Cortex of kidney (tissue), 1 donor: ENCODE measurements at places on chromosomes 2 and 18.

DNA sequence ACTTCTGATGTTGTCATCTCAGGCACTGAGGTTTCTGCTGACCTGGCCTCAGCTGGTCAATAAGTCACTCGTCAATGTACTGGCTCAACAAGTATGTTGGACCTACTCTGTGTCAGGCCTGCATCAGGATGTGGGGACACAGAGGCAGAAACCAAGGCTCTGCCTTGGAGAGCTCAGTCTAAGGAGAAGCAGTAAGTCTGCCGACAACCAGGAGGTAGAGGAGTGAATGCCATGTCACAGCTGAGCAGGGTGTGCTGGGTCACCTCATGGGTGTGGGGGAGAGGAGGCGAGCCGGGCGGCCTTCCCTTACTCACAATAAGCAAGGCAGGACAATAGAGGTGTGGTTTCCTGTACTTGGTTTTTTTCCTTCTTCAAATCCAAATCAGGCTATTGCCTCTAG is 75.8 kb downstream of the COLEC12 start:
- no peak for DNase-seq

DNA sequence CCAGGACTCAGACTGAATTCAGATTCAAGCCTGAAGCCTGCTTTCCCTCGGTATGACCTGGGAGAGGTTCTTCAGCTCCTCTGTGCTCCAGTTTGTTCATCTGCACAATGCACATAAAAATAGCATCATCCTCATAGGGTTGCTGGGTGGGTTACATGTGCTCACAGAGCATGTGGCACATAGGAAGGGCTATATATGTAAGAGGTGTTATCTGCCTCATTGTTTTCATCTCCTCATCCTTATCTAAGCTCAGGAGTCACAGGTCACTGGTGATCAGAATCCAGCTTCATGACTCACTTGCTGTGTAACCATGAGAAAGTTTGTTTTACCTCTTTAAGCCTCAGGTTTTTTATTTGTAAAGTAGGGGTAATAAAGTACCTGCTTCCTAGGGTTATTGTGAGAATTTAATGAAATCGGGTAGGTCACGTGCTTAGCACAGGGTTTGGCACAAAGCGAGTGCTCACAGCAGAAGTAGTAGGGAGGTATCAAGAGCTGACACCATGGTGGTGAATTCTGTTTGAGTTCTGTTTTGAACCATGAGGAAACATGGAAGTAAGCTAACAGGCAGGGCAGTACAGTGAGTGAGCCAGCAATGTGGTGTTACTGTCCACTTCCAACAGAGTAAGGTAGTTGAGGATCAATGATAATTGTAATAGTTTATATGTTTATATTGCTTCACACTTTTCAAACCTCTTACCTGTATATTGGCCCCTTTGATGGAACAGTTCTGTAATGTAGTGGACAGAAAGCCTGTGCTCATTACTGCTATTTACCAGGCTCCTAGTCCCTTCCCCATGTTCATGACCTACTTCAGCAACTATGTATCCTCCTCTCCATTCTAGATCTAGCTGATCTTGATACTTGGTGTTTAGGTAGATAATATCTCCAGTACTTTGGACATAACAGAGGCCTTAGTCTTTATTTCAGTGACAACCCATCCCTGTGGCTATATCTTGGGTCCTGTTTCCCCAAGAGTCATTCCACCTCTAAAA is 141.4 kb upstream of the LTBP1 start:
- no peak for DNase-seq

GRCh38 chr2:114057638-114058037 is 167.7 kb downstream of the ACTR3 start:
- DNase-seq: no peak

DNA sequence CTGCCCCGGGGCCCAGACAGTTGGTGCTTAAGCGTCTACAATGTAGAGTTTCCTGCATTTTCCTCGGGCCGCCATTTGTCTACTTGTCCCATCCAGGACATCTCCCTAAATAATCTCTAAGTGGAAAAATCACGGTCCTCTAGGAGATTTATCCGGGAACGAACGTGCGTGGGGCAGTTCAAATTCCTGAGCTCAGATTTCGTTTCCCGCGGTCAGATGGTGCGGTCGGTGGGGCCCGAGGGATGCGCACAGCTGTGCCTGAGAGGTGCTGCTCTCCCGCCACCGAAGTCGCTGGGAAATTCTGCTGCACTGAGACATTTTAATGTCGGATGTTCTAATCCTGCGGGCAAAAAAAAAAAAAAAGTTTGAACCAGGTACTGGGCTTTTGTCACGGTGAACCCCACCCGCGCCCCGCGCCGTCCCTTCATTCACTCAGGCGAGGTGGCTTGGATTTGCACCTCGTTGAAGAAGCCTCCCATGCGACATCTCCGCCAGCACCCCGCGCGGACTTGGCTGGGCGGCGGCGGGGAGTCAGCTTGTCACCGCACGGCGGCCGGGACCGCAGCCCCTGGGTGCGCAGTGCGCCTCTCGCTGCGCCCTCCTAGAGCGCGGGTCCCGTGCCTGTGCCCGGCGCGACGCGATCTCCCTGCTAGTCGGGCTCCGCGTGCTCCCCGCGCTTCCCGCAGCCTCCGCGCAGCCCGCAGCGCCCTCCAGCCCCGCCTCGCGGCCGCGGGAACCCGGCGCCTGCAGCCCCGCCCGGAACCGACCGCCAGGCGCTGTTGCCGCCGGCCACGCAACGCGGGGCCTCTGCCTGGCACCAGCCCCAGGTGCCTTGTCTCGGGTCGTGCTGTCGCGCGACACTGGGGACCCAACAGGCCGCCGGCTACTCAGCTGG is 191.9 kb upstream of the TCF4 start:
- DNase-seq: no peak

GRCh38 chr2:219073413-219074129 is 12.8 kb upstream of the IHH start:
- DNase-seq: no peak

DNA sequence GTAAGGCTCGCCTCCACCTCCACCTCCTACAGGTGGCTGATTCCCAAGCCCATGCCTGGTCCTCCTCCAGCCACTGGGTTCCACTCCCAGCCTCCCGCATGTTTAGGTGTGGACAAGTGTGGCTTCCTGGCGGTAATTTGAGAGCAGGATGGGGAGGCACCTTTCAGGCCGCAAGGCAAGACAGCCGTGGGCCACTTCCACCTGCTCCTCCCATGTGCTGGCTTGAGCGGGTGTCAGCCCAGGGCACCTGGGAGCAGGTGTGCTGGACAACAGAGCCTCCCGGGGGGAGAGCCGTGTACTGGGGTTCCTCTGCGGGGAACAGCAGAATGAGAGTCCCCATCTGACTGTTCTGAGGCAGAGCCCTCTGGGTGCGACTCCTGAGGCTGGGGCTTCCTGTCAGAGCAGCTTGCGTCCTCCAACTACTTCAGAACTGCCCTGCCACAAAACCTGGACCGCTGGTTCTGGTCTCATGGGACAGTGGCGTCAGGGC is 83.9 kb downstream of the TPO start:
- DNase-seq: no peak

DNA sequence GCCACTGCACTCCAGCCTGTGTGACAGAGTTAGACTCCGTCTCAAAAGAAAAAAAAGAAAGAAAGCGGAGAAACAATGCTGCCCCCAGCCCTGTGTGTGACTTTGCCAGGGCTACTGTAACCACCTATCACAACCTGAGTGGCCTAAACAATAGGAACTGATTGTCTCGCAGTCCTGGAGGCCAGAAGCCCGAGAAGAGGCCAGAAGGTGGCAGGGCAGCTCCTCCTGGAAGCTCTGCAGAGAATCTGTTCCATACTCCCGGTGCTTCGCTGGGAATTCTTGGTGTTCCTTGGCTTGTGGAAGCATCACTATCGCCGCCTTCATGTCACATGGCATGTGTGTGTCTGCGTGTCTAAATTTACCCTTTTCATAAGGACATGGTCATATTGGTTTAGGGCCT is 14.4 kb upstream of the RAB17 start:
- no peak for DNase-seq

DNA sequence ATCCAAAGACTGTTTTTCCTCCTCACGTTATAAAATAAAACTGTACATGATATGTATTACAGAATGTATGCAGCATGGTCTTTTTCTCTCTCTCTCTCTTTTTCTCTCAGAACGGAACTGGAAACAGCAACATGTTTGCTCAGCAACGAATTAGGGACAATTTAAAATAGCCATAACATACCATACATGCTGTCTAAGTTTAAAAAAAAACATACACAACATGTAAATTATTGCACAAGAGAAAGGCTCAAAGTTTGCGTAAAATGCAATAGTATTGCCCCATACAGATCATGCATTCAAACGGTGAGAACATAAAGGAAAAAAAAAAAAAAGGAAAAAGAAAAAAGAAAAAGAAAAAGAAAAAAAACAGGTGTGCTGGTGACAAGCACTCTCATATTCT is 93.6 kb downstream of the BCL11A start:
- DNase-seq: no peak

- no peak for DNase-seq
These were observed 329.1 kb upstream of the PKDCC start for GRCh38 chr2:41718705-41719104.

GRCh38 chr2:189514104-189514503 is 66.5 kb downstream of the SLC40A1 start:
- DNase-seq: no peak

DNA sequence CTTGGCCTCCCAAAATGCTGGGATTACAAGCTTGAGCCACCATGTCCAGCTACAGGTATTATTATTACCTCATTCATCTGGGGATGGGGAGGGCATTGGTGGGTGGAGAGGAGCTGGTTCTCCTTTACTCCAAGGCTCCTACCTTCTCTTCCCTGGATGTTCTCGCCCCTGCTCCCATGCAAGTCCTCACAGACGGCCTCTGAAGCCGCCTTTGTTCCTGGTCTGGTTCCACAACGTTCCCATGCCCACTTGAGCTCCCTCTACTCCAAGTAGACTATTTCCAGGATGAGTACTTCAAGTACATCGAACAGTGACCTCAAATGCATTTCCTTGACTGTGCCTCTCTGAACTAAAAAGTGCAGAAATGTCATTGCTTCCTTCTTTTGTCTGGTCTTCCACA is 3.2 kb upstream of the SLC20A1 start:
- no peak for DNase-seq

- DNase-seq: no peak
These were observed 35.2 kb downstream of the ST3GAL5 start for GRCh38 chr2:85853499-85854165.

DNA sequence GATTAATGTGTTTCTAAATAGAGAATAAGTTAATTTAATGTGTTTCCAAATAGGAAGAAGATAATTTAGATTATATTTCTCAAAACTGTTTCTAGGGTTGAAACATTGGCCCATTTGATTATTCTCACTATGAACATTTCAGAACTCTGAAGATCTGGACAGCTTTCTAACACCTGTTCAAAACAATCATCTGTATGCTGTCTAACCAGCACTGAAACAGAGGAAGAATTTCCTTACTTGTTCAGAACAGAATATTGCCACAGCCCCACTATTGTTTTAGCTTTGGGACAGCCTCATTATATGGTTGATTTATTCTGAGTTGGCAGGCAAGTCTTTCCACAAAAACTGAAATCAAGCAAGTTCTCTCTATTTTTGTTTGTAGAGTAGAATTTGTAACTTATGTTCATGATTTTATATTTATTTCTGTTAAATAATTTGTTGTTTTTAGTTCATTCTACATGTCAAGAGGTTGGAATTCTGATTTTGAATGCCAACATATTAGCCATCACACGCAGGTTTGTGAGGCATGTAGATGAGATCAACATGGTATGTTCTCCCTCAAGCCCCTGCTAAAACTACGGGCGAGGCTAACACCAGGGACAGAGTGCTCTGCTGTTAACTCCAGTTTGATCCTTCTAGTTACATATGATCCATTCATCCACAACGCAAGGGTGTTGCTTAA is 11.2 kb downstream of the IL18RAP start:
- DNase-seq: no peak

DNA sequence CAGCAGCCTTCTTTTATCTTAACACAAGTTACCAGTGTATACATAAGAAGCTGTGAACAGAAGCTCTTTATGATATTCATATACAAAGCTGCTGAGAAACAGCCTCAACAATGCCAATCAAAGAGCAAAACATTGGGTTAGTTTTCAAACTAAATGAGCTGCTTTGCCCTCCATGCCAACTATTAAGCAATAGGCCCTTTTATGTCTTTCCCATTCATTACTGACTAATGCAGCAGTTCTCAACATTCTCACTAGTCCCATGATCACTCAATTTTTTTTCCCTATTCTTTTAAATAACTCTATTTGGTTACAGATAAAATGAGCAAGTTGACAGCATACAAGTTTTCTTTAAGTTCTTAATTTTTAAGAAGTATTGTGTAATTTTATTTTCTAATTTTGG is 57.9 kb upstream of the FRZB start:
- no peak for DNase-seq

DNA sequence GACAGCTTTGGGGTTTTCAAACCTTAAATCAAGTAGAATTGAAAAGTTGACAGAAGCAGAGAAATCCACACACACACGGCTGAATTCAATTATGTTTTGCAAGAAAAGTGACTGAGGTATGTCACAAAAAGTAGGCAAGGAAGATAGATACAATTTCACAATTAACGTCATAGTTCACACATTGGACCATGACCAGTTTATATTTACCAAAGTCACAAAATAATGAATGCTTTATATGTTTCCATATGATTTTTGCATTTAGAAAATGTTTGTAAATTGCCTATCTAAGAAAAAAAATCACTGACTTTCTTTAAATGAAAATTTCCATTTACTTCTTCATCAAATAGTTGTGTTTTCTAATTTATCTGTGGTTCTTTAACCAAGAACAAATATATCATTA is 29.4 kb upstream of the ZNF516 start:
- DNase-seq: no peak

GRCh38 chr2:230866756-230867523 is 2.2 kb downstream of the ITM2C start:
- DNase-seq: no peak

DNA sequence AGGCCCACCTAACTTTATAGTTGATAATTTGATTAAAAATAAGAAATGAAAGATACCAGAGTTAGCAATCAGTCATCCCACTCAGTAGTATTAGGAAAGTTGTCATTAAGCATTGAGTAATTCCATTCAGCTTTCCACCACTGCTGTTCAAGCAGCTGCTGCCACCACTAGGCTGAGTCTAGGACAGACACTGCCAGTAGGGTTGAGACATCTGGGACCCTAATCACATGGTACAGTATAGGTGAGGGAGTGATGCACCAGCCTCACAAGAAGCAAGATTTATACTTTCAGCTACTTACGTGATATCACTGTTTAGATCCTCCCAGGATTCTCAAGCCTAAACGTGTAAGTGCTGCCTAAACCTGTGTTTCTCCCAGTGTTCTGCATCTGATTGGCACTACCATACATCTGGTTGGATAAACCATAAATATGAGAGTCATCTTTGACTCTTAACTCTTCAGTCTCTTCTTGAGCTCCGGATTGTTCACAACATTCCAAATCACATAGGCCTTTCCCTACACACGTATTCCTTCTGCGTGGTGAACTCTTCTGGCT is 3.2 kb downstream of the UBXN4 start:
- DNase-seq: no peak

DNA sequence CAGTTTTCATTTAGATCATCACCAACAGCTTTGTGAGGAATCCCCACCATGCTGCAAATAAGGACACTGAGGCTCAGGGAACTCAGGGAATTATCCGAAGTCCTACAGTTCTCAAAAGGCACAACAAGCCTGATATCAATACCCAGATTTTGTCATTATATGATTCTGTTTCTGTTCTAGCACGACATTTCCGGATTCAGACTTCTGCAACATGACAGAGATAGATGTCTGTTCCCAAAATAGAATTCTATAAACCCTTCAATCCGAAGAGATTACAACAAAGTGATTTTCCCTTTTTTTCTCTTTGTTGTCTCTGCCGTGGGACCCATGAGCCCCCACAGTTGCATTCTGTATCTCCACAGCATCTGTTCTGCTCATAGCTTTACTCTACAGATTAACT is 72.0 kb downstream of the DOCK10 start:
- DNase-seq: no peak
